ENCODE measurements at places on chromosomes 6 and 20. TPM values are rescaled to one million over a fixed set of nuclear protein-coding genes. Genes with fewer than 3 reads are reported as not detected.
A peak's percentile ranks its signal among the peaks of the same experiment; 100 is the strongest.

The ZNF165 gene
- polyA plus RNA-seq: 0.83 TPM

The FERMT1 gene
- 12.5 TPM for polyA plus RNA-seq

The TMC2 gene
- not detected for polyA plus RNA-seq

The SLC17A9 gene
- polyA plus RNA-seq: 0.75 TPM

The SLC22A23 gene
- 4.6 TPM for polyA plus RNA-seq

The NCR2 gene
- polyA plus RNA-seq: not detected

The BEND6 gene
- polyA plus RNA-seq: not detected

The SLC32A1 gene
- not detected for polyA plus RNA-seq

The SIRPB2 gene
- polyA plus RNA-seq: 0.84 TPM

DNA sequence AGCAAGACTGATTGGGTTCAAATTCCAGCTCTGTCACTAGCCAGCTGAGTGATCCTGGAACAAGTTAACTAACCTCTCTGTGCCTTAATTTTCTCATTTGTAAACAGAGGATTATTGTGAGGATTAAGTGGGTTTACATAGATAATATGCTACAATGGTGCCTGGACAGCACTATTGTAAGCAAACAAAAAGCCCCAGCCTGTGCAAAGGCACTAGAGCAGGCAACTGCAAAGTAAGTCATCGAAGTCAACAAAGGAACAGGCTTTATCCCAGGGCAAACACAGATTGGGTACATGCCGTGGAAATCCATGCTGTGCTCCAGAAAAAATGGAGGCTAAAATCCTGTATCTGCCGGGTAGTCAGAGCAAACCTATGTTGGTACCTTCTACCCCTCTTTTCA, 43.2 kb upstream of the CTNNBL1 start:
- DNase-seq: no peak

DNA sequence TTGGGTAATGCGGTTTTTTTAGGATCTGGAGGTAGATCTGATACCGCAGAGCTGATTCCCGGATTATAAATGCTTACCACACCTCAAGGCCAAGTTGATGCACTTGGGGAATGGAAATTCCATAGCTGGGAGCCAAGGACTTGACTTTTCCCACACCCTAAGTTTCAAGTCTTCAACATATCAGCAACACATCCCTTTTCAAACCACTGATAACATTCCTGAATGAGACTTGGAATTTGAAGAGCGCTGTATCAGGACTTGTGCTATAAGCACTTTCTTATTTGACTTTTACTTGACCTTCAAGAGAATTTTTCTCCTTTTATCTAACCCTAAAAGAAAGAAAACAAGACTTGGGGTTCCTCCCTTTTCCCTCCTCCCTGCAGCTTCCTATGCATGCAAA, 90.6 kb upstream of the NAA20 start:
- no peak for DNase-seq

- DNase-seq: no peak
Observed at GRCh38 chr6:34346175-34347119, 46.0 kb downstream of the NUDT3 start.

- peak; percentile 67 for DNase-seq
Observed at GRCh38 chr6:162343936-162344645, 383.5 kb downstream of the PRKN start.

- no peak for DNase-seq
Observed at GRCh38 chr6:43891072-43891870, 121.3 kb downstream of the VEGFA start.

- no peak for DNase-seq
Observed at GRCh38 chr6:35304299-35304698, 6.7 kb downstream of the DEF6 start.

DNA sequence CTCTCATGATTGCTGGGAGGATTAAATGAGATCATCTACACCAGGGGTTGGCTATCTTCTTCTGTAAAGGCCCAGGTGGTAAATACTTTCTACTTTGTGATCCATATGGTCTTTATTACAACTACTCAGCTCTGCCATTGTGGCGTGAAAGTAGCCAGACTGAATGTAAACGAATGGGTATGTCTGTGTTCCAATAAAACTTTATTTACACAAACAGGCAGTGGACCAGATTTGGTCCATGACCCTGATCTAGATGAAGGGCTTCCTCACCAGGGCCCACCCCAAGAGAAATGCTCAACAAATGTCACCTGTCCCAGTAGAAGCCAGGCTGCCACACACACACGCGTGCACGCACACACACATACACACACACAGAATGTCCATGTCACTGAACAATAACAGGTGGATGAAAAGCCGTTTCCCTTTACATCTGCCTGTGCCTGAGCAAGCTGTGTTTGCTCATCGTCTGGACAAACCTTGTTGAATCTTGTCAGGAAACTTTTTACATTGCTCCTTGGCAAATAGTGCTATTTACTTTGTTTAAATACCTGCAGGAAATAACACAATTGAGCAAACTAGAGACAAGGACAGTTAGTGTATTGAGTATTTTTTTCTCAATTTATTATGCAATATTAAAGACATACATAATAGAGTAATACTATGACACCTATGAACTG, 114.3 kb downstream of the EYA2 start:
- DNase-seq: no peak

- DNase-seq: no peak
Observed at GRCh38 chr6:139591075-139591865, 216.8 kb upstream of the CITED2 start.

GRCh38 chr20:17059465-17059864, 167.4 kb upstream of the PCSK2 start:
- DNase-seq: no peak

- DNase-seq: no peak
Observed at GRCh38 chr6:105364243-105364642, 38.6 kb downstream of the PREP start.

- peak; percentile 55 for DNase-seq
Observed at GRCh38 chr6:154039231-154039842, at the start of gene OPRM1. Gene OPRM1, plus strand, starts transcription at chr6:154039240. Its CDS starts 305 bp downstream, at chr6:154039545.

- DNase-seq: no peak
Observed at GRCh38 chr6:157885211-157885788, 62.3 kb downstream of the SNX9 start.

DNA sequence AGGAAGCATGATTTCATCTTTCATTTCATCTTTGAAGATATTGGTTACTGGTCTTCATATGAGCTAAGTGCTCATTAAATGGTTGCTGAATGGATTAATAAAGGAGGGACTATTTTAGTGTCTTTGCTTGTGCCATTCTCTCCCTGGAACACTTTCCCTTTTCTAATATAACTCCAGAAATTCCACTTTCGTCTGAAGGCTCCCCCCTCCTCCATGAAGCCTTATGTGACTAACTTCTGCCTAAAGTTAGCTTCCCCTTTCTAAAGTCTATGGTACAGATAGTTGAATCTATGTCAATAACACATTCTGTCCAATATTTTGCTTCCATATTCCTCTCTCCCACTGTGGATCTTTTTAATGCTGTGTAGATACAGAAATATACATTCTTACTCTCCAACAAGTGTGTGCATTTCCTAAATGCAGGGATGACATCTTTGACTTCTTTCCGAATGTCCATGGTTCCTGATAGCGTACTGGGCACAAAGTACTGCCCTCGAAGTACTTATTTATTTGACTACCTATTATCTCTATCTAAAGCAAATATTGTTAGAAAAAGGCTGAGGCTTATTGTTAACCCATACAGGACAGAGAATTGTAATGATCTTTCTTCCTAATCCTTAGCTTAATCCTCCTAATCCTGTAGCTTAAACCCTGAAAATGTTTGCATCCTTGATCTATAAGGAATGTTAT, 84.7 kb upstream of the ELOVL5 start:
- DNase-seq: no peak

DNA sequence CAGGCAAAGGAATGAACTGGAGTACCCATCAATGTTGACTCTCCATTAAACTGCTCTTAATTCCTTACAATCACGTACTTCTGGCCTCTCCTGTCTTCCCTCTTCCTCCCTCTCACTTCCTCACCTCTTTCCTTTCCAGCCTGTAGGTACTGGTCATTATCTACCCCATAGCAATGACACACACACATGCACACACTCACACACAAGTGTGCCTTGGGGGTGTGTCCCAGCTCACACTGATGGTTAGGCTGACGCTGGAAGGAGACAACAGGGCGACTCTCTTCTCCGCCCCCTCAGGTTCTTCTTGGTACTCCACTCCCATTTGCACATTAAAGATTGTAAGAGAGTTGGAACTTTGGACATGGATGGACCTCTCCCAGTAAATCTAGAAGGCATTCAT, 14.0 kb upstream of the SERPINB9 start:
- no peak for DNase-seq

- DNase-seq: no peak
Observed at GRCh38 chr20:1383623-1384404, 9.0 kb downstream of the FKBP1A start.

DNA sequence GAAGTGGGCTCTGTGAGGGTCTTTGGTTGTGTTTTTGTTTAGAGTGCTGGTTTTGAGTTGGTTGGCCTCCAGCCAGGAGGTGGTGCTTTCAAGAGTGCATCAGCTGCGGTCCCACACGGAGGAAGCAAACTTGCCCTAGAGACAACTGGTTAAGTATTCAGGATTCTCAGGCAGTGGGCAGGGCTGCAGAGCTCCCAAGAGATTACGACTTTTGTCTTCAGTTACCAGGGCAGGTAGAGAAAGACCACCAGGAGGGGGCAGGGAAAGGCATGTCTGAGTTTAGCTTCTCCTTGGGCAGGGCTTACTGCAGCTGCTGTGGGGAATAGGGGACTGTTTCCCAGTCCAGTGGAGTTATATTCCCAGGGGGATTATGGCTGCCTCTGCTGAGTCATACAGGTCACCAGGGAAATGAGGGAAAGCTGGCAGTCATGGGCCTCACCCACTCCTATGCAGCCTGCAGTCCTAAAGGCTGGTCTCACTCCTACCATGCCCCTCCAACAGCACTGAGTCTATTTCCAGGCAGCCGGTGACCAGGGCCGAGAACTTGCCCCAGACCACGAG, 64.3 kb downstream of the TTI1 start:
- no peak for DNase-seq

- DNase-seq: no peak
Observed at GRCh38 chr6:112049996-112050395, 3.9 kb upstream of the CCN6 start.

DNA sequence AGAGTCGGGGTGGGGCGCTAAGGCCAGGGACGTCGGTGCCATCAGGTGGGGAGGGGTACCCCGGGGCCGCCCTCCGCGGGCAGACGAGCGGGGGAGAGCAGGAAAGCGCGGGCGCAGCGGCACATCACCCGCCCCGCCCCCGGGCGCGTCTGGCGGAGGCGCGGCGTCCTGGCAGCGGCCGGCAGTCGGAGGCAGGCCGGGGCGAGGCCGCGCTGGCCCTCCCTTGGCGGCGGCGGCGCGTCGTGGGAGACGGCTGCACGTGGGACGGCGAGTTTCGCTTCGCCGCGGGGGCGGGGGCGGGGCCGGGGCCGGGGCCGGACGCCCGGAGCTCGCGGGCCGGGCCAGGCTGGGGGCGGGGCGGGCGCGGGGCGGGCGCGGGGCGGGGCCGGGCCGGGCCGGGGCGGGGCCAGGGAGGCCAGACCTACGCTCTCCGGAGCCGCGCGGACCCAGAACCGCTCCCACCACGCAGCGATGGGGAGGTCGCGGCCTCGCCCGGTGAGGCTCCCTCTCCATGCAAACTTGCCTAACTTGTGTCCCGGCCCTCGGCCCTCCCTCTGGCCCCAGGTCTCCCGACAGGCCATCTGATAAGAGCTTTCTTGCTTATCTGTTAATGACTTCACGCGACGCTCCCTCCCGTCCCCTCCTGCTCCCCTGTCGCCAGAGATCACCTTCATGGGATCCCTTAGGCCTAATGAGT, 12.5 kb downstream of the ITPR3 start:
- no peak for DNase-seq

DNA sequence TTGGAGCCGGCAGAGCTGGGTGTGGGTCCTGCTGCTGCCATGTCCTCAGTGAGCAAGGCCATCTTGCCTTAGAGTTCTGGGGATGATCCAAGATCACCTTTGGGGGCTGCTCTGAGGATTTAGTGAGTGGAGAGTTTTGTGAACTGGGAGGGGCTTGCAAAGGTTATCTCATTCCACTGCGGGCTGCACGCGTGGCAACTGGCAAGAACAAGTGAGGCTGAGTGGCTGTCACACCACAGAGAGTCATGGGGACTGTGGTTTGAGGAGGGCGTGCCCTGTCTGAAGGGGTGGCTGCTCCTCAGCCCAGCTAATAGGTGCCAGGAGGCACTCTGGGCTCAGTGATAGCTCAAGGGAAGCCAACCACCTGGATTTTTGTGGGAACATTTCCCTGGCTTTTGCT, 37.6 kb downstream of the TTLL9 start:
- DNase-seq: no peak

- DNase-seq: no peak
Observed at GRCh38 chr20:51720384-51720783, 47.8 kb downstream of the ATP9A start.

- no peak for DNase-seq
Observed at GRCh38 chr6:135826236-135826804, 25.2 kb upstream of the PDE7B start.

GRCh38 chr6:134937426-134937825, 12.5 kb downstream of the ALDH8A1 start:
- DNase-seq: no peak

DNA sequence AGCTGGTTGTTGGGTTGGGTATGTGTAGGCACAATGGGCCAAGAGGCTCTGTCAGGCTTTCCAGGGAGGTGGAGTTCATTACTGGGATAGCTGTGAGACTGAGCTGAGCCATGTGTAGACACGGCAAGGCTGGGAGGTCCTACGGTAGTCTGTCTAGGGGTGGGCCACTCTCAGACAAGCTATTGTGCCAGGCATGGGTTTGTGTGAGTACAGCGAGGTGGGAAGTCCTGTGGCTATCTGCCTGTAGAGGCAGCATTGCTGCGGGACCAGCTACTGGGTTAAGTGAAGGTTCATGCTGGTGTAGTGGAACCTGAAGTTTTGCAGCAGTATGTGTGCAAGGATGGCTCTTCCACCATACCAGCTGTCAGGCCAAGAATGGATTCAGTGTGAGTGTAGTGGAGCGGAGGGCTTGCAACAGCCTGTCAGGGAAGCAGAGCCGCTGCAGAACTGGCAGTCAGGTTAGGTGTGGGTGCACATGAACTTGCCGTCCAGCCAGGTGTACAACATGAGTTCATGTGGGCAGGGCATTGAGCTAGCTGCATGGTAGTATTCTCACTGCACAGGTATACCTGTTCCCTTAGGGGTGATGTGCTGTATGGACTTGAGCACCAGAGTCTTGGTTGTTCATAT, 78.0 kb upstream of the CENPW start:
- no peak for DNase-seq

DNA sequence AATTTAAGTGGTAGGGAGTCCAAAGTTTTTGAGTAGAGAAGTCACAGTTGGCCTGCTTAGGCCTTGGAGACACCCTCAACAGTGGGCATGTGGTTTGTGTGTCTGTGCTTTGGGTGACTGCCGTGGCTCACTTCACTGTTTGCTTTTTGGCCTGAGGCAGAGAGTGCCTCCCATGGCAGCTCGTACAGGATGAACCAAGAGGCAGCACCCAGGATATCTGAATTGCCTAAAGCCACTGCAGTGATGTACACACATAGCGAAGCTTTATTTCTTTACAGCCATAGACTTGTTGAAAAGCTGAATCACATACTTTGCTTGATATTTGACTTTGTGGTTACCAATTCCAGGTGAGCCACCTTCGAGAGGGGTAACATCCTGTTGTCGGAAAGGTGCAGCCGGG, 21.6 kb downstream of the RREB1 start:
- no peak for DNase-seq

All from muscle of arm (tissue), 14 donors.